DND-41 (cell line): ENCODE measurements at places on chromosomes 12 and 14.

DNA sequence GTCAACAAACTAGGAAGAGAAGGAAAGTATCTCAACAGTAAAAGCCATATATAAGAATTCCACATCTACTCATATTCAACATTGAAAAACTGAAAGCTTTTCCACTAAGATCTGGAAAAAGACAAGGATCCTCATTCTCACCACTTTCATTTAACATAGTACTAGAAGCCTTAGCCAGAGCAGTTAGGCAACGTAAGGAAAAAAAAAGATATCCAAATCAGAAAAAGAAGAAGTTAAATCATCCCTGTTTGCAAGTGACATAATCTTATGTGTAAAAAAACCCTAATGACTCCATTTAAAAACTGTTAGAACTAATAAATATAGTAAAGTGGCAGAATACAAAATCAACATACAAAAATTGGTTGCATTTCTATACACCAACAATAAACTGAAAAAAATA lies 426.2 kb downstream of the BCAT1 start:
- DNase-seq, result no peak

- DNase-seq, result no peak
Observed at GRCh38 chr14:71267007-71267513, 359.8 kb downstream of the PCNX1 start.

DNA sequence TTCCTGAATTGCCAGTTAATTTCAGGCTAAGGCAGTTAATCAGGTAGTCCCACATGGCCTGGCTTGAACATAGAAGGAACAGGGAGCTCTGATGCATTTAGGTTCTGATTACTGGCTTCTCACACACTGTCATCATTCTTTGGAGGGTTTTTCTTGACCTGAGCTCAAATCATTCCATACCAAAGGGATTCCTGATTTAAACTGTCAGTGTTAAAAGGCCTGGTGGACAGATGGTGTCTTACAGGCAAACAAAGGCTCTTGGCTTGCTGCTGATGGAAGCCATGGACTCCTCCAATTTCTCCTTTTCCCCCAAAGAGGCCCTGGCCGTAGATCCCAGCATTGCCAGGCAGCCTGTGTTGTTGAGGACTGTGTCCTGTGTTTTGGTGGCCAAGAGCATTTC lies 30.2 kb downstream of the CACNA1C start:
- no peak for DNase-seq

GRCh38 chr14:100312877-100313400 lies 6.7 kb upstream of the SLC25A29 start:
- no peak for DNase-seq

GRCh38 chr12:80045594-80045993 lies 53.7 kb upstream of the OTOGL start:
- DNase-seq, result no peak

DNA sequence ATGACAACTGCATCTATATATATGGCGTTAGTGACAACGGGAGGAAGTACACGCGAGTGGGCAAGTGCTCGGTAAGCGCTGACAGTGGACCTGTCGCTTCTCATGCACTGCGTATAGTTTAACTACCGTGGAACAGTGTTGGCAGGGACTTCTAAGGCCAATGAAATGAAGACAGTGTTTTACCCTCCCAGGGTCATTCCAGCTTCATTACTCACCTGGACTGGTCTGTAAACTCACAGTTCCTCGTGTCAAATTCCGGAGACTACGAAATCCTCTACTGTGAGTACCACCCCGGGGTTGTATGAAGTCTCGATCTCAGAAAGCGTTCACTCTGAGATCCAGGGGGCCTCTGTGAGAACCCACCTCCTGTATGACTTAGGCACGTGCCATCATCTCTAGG lies 129.2 kb upstream of the EVL start:
- no peak for DNase-seq

DNA sequence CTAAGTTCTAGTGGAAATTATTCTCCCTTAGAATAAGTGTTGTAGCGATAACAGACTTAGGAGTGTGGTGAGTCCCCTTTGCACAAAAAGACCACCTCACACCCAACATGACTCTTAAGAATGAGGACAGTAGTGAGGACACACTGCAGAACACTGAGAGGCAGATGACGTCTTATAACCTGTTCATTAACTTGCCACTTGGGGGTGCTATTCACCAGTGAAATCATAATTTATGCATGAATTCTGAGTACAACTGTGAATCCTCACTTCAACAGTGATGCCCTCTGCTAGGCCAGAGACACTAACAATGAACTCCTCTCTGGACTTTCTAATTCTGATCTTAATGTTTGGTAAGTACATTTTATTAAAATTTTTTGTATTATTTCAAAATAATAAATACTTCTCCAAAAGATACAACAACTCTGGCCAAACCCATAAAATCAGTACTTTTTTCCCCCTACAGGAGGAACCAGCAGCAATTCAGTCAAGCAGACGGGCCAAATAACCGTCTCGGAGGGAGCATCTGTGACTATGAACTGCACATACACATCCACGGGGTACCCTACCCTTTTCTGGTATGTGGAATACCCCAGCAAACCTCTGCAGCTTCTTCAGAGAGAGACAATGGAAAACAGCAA lies 274.7 kb downstream of the DAD1 start:
- peak; percentile 25 for DNase-seq

DNA sequence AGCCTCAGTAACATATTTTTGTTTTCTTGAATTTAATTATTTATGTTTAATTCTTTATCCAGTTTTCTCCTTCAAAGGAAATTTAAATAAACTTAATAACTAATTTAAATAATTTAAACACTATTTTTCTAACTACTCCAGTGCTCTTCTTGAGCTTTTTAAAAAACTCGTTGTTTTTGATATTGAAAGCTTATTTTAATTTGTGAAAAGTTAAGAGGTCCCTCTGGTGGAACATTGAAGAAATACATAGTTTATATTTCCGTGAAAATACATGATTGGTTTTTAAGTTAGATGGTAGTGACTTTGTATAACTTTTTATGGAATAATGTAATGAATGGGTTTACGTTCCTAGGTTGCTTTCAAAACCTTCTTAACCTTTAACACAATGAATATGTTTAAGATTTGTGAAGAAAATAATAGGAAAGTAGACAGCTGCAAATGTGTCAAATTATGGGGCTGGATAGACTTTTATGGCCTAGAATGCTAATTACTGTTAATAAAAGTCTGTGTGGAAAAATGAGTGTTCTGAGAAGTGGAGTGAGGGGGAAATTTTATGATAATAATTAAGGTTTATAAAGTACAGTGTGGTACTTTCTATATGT lies 45.9 kb upstream of the MSRB3 start:
- DNase-seq, result no peak

DNA sequence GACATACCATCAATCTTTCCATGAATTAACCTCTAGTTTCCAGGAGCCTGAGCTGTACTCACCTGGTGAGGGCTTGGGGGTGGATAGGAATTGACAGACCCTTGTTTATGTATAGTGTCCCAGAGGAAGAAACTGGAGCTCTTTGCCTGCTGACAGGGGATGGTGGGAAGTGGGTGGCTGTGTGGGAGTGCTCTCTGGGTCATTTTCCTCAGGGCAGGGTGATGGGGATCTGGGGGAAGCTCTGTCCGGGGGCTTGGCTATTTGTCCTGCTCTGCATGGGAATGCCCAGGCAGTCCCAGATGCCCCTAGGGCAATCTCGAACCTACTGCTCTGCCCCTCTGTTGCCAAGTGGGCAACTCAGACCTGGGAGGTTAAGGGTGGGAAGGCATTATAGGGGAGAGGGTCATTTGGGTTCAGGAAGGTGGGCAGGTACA lies 21.8 kb upstream of the DHRS2 start:
- no peak for DNase-seq

- no peak for DNase-seq
Observed at GRCh38 chr14:104978746-104979691, 845 bp upstream of the AHNAK2 start.

- DNase-seq, result peak; percentile 10
Observed at GRCh38 chr14:20866963-20867362, 24.2 kb upstream of the RNASE3 start.

DNA sequence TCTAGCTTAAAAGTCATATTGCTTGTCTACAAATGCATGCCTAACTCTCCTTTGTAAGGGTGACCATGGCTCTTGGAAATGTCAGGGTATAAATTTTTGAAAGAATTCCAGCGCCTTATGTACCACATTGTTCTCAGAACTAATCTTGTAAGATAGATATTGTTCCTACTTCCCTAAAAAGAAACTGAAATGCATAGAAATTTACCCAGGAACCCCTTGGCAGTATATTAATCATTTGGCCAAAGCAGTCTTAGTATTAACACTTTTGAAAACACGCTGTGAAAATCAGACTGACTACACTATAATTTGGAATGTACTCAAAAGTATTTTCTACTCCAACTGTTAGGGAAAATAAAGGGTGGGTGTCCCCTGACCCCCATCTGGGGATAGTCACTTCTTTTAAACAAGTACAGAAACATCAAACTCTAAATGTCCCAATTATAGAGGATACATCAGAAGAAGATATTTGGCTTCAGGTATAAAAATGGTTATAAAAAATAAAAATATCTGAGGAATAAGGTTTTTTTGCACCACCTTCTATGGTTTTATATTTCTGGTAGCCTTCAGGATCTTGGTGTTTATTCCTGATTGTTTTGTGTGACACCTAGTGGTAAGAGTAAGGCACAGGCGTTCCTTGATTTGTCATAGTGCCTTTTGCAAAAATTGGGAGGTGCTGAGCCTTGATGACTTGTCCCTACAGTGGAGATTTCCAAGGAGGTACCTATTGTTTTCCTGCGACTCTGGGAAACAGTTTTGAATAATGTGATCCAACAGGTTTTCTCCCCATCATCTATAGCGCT lies 2.2 kb upstream of the NFKBIA start:
- peak; percentile 53 for DNase-seq

DNA sequence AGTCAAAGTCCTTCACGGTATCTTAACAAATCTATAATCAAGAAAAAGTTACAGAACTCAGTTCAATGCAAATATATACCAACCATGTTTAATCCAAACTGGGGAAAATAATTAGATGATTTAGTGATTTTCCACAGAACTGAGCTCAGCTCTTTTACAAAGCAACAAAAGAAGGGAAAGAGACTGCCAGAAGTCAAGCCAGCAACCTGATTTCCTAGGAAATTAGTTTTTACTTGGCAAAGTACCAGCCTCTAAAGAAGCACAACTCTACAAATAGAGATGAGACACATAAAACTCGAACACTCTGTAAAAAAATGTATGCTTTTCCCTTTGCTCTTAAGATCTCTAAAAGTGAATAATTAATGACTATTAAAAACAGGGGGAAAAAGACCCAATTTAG lies 19.4 kb downstream of the NUMB start:
- no peak for DNase-seq

- no peak for DNase-seq
Observed at GRCh38 chr12:104858611-104859543, 99.2 kb downstream of the SLC41A2 start.

DNA sequence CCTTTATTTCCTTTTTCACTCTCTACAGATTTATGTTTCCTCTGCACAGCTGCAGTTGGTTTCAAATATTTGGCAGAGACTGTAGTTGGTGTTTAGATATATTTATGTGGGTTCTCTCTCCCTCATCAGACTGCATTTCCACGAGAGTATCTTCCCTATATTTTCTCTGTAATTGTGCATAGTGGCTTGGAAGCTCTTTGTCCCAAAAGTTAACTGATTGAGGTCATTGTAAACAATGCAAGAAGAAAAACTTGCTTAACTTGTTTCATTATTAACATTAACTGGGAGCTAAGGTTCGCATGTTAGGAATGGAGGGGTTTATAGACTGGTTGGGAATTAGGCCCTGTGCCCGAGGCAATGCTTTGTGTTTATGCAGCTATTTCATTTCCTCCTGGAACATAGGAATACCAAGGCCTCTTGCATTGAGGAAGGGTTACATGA lies 216.9 kb upstream of the HMGA2 start:
- DNase-seq, result no peak

- DNase-seq, result no peak
Observed at GRCh38 chr12:20832911-20833310, 22.4 kb downstream of the SLCO1B3 start.

- DNase-seq, result no peak
Observed at GRCh38 chr12:41108032-41108431, 80.1 kb upstream of the PDZRN4 start.

DNA sequence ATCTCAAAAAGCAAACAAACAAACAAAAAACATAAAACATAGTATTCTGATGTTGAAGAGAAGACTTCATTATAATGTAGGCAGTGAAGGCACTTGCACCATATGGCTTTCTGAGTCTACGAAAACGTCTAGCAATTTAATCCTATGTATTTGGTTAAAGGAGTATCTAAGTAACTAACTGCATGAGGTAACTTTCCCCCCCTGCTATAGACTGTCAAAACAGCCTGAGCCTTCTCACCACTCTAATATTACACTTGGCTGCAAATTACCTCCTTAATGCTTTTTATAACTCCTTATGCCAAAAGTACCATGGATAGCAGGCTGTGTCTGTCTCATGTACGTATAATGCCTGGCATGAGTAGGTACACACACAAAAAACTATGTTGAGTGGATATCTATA lies 607.6 kb upstream of the FLRT2 start:
- no peak for DNase-seq

DNA sequence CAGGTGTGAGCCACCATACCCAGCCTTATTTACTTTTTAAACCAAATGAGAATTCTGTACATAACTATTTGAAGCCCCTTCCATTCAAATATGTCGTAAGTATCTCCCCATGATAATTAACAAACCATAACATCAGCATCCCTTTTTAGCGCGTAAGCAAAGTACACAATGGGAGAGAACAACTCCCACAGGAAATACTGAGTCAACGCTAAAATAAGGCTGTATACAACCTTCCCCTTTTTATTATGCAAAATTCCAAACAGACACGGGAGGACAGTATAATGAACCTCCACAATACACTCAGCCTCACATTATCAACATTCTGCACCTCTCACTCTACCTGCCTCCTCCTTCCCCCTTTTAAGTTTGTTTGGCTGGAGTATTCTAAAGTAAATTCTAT lies 73.5 kb downstream of the CCDC88C start:
- DNase-seq, result no peak

GRCh38 chr14:32572867-32573150 lies 243.7 kb downstream of the AKAP6 start:
- no peak for DNase-seq

- no peak for DNase-seq
Observed at GRCh38 chr14:91454155-91454554, 36.5 kb upstream of the CCDC88C start.

- DNase-seq, result no peak
Observed at GRCh38 chr14:94044476-94045091, 18.4 kb downstream of the OTUB2 start.

- no peak for DNase-seq
Observed at GRCh38 chr14:55654243-55654642, 74.2 kb downstream of the KTN1 start.

DNA sequence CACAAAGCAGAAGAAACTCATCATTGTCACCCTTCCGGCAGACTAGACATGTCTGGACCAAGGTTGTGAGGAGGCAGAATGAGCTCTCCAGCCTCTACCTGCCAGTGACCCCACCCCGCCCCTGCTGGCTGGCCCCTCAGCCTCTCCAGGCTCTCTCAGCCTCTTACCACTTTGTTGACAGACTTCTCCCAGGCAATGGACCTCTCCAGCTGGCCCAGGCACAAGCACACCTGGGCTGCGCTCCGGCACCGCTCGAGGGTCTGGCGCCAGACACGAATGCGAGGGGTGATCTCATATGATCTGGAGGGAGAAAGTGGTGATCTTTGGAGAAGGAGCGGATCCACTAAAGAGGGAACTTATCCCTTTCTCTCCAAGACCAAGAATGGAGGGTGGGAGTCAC lies 30.3 kb downstream of the BAZ2A start:
- DNase-seq, result no peak

- DNase-seq, result no peak
Observed at GRCh38 chr12:65609359-65609771, 214.9 kb upstream of the HMGA2 start.
